Activated T-cell treated with anti-CD3 and anti-CD28 coated beads, Interleukin-2, amount 50 U/mL, for 4 hours (primary cell): ENCODE measurements at places on chromosomes 12 and 14.

GRCh38 chr12:2794191-2794735 is 507 bp upstream of the FKBP4 start:
- DNase-seq = no peak

GRCh38 chr12:85466890-85467289 is 186.9 kb downstream of the ALX1 start:
- DNase-seq = no peak

GRCh38 chr12:94623161-94623920 is 27.0 kb downstream of the TMCC3 start:
- DNase-seq = no peak

DNA sequence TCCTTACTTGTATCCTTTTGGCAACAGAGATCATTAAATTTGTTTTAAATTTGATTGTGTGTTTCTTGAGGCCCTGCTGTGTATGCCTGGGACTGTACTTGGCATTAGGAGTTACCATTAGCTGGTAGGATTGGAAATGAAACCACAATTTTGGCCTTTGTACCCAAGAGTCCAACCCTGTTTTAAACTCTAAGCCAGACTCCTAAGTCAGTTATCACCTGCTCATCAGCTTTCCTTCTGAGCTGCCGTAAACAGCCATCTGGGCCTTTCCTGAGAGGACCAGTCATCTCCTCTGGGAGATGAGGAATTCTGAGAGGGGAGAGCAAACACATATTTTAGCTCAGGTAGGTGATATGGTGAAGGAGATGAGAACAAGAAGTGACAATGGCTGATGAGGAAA is 74.3 kb upstream of the SRSF5 start:
- no peak for DNase-seq

- DNase-seq = no peak
These were observed 35.0 kb upstream of the BEGAIN start for GRCh38 chr14:100622224-100622623.

- no peak for DNase-seq
These were observed 90.1 kb downstream of the ADCK1 start for GRCh38 chr14:77889971-77890442.

GRCh38 chr12:4037747-4038312 is 164.6 kb upstream of the PARP11 start:
- DNase-seq = no peak

DNA sequence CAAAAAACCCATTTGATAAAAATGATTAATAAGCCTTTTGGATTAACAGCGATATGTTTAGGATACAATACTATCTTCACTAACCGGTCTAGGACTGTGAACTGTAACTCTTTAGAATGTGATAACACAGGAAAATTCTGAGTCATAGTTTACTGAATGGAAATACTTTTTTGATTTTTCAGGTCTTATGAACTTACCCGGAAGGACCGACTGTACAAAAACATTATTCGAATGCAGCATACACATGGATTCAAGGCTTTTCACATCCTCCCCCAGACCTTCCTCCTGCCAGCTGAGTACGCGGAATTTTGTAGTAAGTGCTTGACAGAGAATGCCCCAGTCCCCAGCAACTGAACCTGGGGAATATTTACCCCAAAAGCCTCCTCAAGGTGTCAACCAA is 29.0 kb downstream of the TTLL5 start:
- DNase-seq = no peak

- DNase-seq = no peak
These were observed 37.9 kb upstream of the GALNT9 start for GRCh38 chr12:132367071-132367851.

DNA sequence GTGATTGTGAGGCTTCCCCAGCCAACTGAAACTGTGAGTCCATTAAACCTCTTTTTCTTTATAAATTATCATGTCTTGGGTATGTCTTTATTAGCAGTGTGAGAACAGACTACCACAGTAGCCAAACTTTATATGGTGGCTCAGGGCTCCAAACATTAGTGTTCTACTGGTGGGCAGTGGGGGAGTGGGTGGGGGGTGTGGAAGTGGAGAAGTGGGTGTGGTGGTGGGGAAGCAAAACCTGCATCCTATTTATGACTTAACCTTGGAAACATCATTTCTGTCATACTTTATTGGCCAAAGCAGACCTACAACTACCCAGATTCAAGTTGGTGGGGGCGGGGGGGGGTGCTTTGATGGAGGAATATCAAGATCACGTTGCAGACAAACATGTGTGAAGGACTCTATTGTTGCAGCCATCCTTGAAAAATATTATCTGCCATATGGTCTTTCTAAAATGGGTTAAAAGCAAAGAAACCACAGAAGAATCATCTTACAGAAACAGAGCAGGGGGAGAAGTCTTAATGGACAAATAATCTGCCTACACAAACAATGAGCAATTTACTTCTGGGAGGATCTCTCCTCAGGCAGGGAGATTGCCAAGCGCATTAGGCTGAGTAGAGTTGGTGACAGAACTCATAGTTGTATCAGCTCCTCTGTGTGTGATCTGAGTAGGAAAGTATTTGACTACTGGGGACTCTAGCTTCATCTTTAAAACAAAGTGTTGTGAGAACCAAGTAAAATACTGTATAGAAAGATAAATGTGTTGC is 1.4 kb upstream of the PWP1 start:
- DNase-seq = no peak

DNA sequence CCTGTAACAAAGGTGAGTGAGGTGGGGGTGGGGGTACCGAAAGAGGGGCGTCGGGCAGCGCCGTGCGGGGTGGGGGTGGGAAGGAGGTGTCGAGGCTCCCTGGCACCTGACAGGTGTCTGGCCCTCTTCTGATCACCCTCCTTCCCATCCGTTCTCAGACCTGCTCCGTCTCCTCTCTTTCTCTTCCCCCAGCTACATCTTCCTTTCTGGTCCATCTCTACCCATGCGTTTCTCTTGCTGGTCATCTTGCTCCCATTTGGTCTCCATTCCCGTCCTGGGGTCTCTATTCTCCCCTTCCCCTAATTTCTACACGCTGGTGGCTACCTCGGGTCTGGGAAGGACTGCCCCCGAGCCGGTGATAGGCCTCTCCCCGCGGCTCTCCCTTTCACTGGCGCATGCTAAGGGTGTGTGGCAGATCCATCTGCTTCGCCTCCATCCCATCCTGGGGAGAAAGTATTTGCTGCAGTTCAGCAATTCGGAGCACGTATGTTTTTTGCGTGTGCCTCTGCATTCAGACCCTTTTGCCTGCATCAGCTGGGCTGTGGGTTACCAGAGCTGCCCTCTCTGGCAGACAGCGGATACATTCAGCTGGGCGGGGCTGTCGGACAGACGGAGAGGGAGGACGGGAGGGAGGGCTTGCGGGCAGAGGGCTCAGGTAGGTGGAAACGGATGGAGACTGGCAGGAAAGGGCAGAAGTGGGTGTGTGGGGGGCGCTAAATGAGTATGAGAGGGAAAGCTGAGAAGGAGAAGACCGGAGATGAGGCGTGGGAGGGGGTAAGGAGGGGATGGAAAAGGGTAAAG is 730 bp downstream of the CLSTN3 start:
- DNase-seq = peak; percentile 30

DNA sequence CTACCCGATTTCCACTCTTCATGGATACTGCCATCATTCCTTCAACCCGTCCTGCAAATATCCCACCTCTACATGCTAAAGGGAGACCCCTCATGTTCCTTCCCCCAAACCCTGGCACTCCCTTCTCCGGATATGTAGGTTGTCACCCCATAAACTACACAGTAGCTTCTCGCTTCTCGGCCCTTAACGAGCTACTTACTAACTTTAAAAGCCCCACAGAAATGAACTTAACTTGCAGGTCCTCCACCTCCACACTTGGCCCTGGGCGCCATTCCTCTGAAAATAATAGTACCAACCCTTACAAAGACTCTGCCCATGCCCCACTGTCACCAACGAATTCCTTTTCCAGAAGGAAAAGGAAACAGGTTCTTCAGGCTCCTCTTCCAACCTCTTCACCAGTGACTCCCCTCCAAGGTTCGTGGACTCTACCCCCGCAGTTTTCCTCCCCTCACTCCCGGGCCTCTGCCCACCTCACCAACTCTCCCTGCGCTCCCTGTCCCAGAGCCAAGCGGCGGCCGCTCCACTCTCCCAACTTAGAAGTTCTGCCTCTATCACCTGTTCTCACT is 1.2 kb downstream of the SPPL3 start:
- no peak for DNase-seq

- DNase-seq = no peak
These were observed 41.8 kb downstream of the R3HDM2 start for GRCh38 chr12:57389033-57389432.

DNA sequence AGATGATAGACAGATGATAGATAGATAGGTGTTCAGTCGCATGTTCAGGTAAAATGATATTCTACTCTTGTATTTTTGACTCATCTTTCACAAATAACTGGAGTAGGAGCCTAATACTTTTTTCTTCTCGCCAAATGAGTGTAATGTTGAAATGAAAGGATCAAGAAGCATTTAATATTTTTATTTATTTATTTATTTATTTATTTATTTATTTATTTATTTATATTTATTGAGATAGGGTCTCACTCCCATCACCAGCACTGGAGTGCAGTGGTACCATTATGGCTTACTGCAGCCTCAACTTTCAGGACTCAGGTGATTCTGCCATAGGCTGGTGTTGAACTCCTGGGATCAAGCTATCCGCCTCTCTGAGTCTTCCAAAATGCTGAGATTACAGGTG is 298.8 kb downstream of the KCNC2 start:
- DNase-seq = no peak

- no peak for DNase-seq
These were observed 5.6 kb upstream of the IL26 start for GRCh38 chr12:68231229-68231628.

GRCh38 chr12:112117685-112118084 is 7.7 kb upstream of the TRAFD1 start:
- no peak for DNase-seq

DNA sequence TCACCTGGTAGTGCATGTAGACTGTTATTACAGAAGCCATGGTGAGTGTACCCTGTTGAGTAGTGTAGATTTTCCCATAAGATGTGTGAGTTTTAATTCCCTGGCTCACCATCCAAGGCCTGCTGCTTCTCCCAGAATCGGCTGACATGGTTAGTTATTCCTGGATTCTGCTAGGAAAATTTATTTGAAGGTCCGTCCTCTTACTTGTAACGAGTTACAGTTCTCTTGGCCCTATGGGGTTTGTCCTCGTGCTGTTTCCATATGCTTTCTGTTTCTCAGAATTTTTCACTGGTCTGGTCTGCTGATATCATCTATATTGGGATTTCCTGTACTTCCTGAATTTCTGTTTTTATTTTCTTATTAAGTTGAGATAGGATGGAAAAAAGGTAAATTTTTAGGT is 423.3 kb upstream of the RGS6 start:
- no peak for DNase-seq

DNA sequence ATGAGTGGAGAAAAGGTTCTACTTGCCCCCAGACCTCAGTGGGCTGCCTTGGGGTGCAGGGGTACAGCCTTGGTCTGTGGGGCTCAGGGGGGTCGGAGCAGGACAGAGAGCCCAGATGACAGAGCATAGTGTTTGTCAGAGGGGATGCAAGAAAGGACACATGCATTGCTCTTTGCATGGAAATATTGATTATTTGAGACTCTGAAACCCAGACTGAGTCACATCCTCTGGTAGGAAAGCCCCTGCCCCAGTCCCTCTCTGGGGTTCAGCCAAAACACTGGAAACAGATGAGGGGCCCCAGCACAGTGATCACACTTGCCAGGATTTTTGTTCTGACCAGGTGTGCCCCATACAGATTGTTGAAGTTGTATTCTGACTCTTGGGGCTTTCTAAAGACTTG is 1094.4 kb downstream of the BCL11B start:
- peak; percentile 65 for DNase-seq

DNA sequence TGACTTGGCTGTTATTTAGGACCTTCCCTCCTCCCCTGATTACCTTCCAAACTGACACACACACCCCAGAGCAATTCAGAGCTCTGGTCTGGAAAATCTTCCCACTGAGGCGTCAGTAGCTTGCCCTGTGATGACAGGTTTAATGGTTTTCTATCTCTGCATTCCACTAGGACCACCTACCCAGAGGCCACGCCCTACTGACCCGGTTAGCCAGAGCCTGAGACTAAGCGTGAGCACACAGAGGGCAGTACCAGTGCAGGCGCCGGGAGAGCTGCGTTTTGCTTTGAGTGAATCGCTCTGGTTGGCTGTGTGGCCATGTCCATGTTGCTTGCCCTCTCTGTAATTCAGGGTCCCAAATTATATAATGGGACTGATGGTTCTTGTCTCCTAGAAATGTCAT is 36.2 kb upstream of the ATP2A2 start:
- DNase-seq = no peak

- DNase-seq = no peak
These were observed 274.9 kb downstream of the PAWR start for GRCh38 chr12:79415746-79416435.

DNA sequence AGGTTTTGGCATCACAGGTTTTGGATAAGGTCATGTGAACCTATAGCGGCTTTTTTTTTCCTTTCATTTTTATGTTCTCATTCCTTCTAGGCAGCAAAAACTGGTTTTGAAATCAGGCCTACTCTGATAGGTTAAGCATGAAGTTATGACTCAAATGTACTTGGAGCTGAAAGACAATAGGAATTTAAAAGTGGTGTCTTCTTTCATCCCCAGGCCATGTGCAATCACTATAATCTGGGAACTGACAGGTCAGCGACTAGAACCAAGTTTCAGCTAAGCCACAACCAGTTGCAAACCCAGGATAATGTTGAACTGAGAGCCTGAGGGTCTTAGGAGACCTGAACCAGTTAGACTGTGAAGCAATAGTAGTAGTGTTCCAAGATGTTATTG is 74.3 kb downstream of the ANO6 start:
- DNase-seq = no peak

GRCh38 chr12:67758119-67758518 is 109.6 kb downstream of the DYRK2 start:
- no peak for DNase-seq

DNA sequence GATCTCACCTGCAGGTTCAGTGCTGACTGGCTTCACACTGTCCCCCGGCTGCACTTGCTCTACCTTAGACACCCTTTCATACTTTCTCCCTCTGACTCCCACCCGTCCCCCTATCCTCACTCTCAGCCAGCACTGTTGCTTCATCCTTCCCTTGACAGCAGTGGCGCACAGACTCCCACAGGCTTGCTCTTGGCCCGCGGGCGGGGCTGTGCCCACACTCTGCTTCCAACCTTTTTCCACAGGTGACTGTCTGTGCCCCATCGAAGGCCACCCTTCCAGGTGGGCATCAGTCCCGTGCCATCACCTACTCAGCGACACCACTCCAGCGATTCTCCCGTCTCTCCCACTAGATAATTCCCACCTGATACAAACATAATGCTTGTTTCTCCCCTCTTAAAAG is 1.0 kb upstream of the RPS6KL1 start:
- DNase-seq = no peak

GRCh38 chr12:93895089-93895445 is 217.9 kb downstream of the CRADD start:
- no peak for DNase-seq

DNA sequence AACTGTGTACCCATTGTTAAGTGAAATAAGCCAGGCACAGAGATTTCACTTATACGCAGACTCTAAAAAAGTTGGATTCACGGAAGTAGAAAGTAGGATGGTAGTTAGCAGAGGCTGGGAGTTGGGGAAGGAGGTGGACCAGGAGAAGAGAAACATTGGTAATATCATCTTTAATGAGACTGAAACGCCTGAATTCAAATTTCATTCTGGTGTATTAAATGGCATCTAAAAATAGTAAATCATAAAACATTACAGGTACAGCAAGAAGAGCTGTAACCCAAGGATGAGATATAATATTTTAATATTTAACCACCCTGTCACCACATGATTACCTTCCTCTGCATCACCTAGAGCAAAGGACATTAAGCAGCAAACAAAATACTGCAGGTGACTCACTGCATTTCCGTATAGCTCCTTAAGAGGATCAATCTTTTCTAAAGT is 99.4 kb downstream of the EPS8 start:
- DNase-seq = no peak
